ENCODE measurements at places on chromosomes 16 and 17. TPM values are rescaled to one million over a fixed set of nuclear protein-coding genes. Genes with fewer than 3 reads are reported as not detected.

TRIM65 gene
- total RNA-seq: 11.3 TPM

MAP2K6 gene
- total RNA-seq: 3.8 TPM

GOSR2 gene
- total RNA-seq: 35.2 TPM

MT1F gene
- 2.2 TPM for total RNA-seq

TMEM208 gene
- total RNA-seq: 12.5 TPM

OSGIN1 gene
- total RNA-seq: 8.2 TPM

HOXB6 gene
- total RNA-seq: 0.57 TPM

HSD17B1 gene
- total RNA-seq: 1.4 TPM

CACNB1 gene
- total RNA-seq: 7.4 TPM

ETV4 gene
- total RNA-seq: 0.41 TPM

ACE gene
- total RNA-seq: 4.8 TPM

KIF18B gene
- total RNA-seq: 2.5 TPM

PYY gene
- not detected for total RNA-seq

OR1A1 gene
- not detected for total RNA-seq

BCAR1 gene
- total RNA-seq: 76.7 TPM

TNFRSF13B gene
- not detected for total RNA-seq

CRHR1 gene
- total RNA-seq: not detected

RNF43 gene
- total RNA-seq: 4.4 TPM

NUPR1 gene
- total RNA-seq: 49.6 TPM

G6PC1 gene
- not detected for total RNA-seq

MYO15A gene
- 0.51 TPM for total RNA-seq

ACSM5 gene
- total RNA-seq: 1.5 TPM

HIGD1B gene
- total RNA-seq: 20.4 TPM

TP53TG3 gene
- 1.1 TPM for total RNA-seq

SULT1A4 gene
- 3.4 TPM for total RNA-seq

MYH2 gene
- total RNA-seq: not detected

ZP2 gene
- total RNA-seq: not detected

FUS gene
- total RNA-seq: 86.8 TPM

C17orf113 gene
- total RNA-seq: 0.73 TPM

CTRB2 gene
- total RNA-seq: not detected

AIPL1 gene
- total RNA-seq: not detected

LGALS9B gene
- total RNA-seq: not detected

CCL1 gene
- not detected for total RNA-seq

TMEM235 gene
- total RNA-seq: not detected

TERB1 gene
- not detected for total RNA-seq

ZNF597 gene
- 1.8 TPM for total RNA-seq

GPR179 gene
- not detected for total RNA-seq

MT4 gene
- total RNA-seq: not detected

HOXB1 gene
- total RNA-seq: not detected

Measured in Right ventricle myocardium inferior (tissue), 1 donor.